NCI-H1436 (cell line): ENCODE measurements at places on chromosomes 3 and 15.

DNA sequence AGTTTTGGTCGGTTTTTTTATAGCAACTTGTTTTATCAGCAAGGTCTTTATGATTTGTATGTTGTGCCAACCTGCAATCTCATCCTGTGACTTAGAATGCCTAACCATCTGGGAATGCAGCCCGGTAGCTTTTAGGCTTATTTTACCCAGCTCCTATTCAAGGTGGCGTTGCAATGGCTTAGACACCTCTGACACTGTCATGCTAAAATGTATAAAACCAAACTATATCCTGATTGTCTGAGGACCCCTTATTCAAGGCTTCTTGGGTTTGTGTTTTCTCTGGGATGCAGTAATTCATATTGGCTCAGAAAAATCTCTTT lies 209.0 kb upstream of the ALCAM start:
- DNase-seq: no peak

- DNase-seq: no peak
Observed at GRCh38 chr3:109213321-109213720, 76.8 kb downstream of the C3orf85 start.

DNA sequence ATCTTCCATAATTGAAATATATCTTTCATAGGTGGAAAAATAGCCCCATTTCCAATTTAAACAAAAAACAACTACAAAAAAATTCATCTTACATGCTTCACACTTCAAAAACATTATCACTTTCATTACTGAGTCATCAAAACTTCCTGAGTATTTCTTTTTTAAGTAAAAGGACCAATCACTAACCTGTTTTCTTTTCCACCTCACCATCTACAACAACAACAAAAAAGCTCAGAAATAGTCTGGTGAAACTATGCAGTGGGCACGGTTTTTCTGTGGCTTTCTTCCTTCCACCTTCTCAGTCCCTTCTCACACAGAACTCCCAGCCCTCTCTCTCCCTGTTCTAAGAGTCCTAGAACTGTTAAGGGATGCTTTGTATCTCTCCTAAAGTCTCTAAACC lies 20.3 kb upstream of the TNIK start:
- DNase-seq: no peak

DNA sequence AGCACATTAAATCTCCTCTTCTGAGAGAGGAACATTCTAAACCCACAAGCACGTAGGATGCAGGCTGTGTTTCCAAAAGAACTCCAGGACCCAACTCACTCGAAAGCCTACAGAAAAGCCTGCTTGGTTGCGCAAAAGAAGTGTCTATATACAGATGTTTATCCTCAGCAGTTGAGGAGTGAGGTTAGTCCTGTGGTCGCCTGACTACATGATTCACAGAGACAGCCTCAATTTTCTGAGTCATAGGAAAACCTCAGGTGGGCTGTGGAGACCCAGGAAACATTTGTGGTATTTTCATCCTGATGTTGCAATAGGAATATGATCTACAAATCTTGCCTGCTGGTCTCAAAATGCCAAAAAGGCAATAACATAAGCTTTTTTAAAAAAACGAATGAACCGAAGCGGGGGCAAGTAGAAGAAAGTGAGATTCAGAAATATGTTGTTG lies 183.8 kb upstream of the THRB start:
- no peak for DNase-seq

- no peak for DNase-seq
Observed at GRCh38 chr3:126346466-126346865, 10.7 kb downstream of the KLF15 start.

DNA sequence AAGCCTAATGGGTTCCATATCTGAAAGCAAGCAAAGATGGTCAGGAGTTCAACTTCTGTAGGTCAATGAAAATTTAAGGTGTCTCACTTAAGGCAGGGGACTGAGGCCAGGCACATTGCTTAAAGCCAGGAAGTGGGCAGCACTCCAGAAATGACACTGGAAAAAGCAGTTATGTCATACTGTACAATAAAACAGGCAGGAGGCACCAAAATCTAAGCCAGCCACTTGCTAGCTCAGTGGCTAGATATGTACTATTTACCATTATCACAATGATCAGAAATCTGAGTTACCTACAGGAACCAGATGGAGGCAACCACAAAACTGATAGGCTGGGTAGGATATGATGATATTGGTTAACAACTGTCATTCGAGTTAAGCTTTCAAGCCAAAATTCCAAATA lies 57.3 kb downstream of the FRMD5 start:
- no peak for DNase-seq

- no peak for DNase-seq
Observed at GRCh38 chr3:141343865-141344271, 24.4 kb upstream of the ZBTB38 start.

DNA sequence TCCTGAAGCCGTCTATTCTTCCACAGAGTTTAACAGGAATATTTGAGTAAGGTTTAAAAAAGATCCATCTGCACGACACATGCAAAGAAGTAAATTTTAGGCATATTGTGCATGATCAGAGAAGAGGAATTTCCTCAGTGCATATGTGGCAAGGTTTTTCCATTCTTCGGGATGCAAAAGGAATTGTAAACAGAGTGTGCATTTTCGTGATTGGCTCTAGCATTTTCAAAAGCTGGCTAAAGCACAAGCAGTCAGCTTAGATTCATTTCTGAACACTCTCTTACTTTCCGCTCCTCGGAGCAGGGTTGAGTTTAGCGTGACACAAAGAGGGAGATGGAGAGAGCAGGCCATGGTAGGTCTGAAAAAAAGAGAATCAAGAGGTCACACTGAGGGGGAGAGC lies 128.2 kb downstream of the ADAMTS9 start:
- DNase-seq: no peak

DNA sequence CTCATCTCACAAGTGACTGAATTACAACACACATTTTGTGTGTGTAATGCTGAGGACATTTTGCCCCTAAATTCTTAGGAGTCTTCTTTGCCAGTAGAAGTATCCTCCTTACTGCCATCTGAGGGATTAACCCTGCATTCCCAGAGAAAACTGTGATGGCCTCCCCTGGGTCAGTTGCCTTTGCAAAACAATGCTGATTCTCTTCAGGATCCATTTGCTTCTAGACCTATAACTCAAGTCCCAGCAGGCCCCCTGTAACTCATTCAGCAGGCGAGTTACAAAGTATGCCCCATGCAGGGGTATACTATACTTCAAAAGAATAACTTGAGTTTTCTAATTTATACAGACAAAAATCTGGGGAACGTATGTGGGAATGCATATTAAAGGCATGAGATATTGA lies 6.6 kb upstream of the MCF2L2 start:
- DNase-seq: no peak

DNA sequence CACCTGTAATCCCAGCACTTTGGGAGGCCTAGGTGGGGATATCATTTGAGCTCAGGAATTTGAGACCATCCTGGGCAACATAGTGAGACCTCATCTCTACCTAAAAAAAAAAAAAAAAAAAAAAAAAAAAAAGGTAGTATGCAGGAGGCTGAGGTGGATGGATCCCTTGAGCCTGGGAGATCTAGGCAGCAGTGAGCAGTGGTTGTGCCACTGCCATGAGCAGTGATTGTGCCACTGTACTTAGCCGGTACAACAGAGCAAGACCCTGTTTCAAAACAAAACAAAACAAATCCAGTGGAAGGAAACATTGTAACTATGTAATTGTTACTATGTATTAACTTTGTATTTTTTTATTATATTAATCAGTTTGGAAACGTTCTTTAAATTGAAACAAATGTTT lies 5.9 kb downstream of the FEM1B start:
- no peak for DNase-seq

DNA sequence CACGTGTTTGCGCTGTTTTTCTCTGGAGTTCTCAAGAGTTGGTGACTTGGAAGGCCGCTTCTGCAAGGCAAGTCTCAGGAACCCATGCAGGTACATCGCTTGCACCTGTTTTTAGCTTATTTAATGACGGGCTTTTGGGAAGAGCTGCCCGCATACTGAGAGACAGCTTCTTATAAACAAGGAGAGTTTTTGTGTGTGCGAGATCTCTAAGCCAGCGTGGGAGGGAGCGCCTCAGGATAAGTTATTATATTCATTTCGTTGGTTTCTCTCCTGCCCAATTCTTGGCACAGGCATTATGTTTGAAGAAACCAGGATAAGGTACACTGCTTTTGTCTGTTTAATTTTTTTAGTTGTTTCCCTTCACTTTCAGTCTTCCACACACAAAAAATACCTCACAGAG lies 11.4 kb upstream of the SACM1L start:
- DNase-seq: no peak

DNA sequence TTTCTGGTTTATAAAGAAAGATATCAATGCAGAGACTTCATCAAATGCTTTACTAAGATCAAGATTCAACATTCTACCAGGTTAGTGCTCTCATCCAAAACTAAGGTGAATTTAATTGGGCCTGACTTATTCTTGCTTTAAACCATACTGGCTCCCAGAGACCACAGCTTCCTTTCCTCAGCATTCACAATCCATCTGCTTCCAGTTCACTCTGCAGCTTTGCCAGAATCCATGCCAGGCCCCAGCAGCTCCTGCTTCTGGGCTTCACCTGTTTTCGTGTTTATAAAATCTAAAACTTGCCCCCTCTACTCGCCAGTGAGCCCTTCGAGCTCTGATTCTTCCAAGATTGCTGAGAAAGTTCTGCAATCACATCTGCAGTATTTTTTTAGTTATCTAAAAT lies 2.3 kb downstream of the CPB1 start:
- DNase-seq: no peak

DNA sequence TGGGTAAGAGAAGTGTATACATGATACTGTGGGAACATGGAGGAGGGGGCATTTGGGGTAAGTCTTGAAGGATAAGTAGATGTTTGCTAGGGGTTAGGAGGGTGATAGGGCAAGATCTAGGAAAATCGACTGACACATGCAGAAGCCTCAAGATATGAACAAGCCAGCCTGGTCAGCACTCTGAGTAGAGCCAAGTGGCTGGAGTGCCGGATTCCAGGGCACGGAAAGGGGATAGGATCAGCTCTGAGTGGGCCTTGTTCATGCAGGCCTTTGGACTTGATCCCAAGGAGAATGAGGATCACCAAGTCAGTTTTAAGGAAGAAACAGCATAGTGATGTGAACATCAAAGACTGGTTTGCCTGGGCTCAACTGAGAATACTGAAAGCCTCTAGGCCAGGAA lies 24.3 kb upstream of the MANF start:
- no peak for DNase-seq

DNA sequence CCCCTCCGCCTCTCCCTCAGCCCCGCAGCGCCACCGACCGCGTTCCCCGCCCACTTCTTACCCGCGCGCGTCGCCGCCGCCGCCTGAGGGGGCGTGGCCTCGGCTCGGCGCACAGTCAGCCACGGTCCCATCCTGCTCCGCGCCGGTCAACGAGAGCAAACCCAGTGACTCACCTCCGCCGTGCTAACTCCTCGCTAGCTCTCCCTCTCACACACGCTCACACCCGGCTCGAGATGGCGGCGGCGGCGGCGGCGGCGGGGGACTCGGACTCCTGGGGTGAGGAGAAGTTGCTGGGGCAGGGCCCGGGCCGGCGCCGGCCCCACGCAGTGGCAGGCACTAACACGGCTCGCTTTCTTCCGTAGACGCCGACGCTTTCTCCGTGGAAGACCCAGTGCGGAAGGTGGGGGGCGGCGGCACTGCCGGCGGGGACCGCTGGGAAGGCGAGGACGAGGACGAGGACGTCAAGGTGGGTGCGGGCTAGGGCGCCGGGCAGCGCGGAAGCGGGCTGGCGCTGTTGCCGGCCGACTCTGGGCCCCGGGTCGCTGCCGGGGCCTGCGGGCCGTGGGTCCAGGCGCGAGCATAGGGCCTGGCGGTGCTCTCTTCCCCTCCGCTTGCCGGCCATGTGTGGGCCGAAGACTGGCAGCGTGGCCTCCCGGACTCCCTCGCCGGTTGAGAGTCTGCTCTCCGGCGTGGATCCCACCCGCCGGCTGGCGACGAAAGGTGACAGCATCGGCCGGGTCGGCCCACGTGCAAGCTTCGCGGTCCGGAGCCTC lies at the start of gene EIF3J:
Gene EIF3J, plus strand, starts transcription at position 186 of the 773 bp plus-strand sequence. Its CDS starts 48 bp downstream, at position 234.
- DNase-seq: peak; percentile 93

DNA sequence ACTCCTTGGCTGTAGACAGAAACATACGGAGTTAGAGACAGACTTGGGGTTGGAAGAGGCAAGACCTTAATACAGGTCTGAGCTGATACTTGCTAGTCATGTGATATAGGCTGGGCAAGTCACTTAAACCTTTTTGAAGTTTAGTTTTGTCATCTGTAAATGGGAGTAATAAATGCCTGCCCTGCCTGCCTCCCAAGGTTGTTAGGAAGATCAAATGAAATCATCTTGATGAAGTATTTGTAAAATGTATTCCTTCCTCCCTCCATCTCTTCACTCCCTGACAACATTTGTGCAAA lies 2.9 kb downstream of the PXK start:
- DNase-seq: no peak

DNA sequence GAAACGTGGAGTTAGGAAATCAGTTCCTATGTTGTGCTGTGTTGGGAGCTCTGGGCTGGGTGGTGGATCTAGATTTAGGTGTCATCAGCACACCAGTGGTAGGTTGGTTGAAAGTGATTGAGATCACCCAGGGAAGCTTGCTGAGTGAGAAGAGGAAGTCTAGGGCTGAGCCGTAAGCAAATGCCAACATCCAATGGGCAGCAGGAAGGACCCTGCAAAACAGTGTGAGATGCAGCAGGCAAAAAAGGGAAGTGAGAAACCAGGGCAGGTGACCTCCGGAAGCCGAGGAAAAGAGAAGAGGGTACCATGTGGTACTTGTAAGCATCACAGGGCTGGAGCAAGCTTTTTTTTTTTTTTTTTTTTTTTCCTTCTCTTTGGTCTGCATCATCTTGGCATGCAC lies 15.9 kb upstream of the COPG1 start:
- no peak for DNase-seq

DNA sequence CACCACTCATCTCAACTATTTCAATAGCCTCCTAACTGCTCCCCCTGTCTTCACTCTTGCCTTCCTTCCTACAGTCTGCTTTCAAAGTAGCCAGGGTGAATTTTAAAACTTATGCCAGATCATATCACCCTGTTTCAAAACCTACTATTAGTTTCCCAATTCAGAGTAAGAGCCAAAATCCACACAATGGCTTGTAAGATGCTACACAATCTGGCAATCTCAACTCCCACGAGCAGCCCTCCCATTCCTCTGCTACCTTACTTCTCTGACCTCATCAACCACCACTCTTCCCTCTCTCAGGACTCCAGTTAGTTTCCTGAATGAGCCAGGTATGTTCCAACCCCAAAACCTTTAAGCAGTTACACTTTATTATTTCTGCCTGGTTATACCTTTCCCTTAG lies 62.5 kb downstream of the VPS13C start:
- DNase-seq: no peak

GRCh38 chr3:141151439-141151838 lies 80.2 kb upstream of the PXYLP1 start:
- no peak for DNase-seq

DNA sequence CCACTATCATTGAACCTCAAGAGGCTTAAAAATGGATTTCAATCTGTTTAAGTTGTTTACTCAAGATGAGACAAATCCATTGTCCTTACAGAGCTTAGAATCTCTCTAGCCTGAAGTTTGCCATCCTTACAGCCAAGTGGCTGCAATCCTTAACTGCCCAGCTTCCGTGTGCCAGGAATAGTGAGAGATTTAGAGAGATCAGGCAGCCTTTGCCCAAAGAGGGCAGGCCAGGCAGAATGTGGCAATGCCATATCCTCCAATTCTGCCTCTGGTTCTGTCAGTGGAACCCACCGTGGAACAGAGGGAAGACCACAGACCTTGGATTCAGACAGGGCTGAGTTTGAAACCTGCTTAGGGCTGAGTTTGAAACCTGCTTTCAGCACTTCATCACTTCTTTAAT lies 374.3 kb downstream of the VPS13C start:
- DNase-seq: no peak
